Left forelimb (tissue), 1 donor: ENCODE measurements at places on chromosomes 4 and X.
A peak's percentile ranks its signal among the peaks of the same experiment; 100 is the strongest.

GRCh38 chr4:86921608-86922252, 13.1 kb upstream of the AFF1 start:
- no peak for DNase-seq

DNA sequence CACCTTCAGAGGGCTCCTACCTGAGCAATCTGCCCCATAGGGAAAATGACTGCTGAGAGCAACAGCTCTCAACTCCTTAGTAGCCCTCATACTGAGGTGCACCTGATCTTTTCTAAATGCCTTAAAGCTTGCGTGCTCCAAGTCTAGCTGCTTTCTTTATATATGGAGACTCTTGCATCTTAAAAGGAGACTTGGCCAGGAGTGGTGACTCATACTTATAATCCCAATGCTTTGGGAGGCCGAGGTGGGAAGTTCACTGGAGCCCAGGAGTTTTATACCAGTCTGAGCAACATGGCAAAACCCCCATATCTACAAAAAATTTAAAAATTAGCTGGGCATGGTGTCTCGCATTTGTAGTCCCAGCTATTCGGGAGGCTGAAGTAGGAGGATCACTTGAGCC, 78.1 kb upstream of the TRIM2 start:
- DNase-seq, result no peak

GRCh38 chr4:33606951-33607350, 2637.4 kb downstream of the ARAP2 start:
- no peak for DNase-seq

- no peak for DNase-seq
Measured at GRCh38 chrX:776529-777230, 146.1 kb downstream of the SHOX start.

DNA sequence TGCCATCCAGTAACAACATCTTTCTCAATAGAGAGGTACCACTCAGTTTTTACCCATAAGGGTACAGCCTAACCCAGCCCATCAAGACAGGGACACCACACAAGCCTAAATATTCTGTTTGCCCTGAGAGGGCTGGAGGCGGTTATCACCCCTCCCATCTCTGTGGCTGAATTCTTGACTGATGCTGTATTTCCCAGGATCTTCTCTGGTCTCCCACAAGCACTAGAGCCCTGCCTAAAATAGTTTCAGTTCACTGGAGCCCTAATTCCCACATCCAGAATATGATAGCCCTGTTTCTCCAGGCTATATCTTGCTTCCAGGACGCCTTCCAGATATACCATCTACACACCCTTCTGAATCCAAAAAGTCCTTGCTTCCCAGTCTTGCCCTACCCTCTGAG, 91.6 kb upstream of the NMU start:
- DNase-seq, result no peak

DNA sequence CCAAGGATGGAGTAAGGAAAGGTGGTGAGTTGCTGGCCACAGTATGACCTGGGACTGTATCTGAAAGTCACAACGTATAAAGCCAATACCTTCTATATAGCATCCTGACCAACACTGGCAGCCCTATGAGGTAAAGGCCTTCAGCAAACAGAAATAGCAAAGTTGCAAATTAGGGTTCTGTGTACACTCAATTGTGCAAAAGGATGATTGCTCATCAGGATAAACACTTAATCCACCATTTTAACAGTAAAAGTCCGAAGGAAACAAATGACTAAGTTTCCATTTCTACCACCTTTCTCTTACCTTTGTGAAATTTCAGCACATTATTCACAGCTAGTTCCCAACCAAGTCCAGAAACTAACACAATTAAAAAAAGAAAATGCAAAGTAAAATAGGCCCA, 1.4 kb upstream of the FNIP2 start:
- DNase-seq, result no peak

- no peak for DNase-seq
Measured at GRCh38 chrX:50680990-50681389, 133.0 kb downstream of the SHROOM4 start.

GRCh38 chr4:8738471-8738931, 133.1 kb downstream of the HMX1 start:
- DNase-seq, result peak; percentile 42

DNA sequence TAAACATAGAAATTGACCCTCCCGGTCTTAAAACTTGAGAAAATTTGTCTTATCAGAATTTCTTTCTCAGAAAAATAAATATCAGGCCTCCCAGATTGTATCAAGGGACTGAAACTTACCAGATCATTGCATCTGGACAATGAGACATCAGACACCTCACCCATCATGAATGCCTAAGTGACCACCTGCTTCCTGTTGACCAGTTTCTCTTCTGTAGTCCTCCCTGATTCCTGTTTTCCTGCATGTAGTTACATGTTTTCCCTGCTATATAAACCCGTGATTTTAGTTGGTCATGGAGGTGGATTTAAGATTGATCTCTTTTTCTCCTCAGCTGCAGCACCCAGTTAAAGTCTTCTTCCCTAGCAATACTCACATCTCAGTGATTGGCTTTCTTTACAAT, 548.1 kb downstream of the PPP4R3C start:
- DNase-seq, result no peak

DNA sequence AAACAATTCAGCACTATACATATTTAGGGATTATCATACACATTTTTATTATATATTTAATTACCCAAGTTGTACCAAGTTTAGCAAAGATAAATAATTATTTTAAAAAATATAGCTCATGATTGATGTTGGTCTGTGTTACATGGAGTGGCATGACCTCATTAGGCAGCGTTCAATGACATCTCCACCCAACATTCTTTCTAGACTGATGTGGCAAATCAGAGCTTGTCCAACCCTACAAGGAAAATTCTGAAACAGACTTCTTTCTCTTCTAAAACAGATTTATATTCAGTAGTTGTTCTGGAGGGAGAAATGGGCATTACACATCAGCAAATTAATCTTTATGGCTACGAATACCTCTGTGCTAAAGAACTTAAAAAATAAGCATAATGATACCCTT, 189.7 kb downstream of the PDGFC start:
- DNase-seq, result no peak

DNA sequence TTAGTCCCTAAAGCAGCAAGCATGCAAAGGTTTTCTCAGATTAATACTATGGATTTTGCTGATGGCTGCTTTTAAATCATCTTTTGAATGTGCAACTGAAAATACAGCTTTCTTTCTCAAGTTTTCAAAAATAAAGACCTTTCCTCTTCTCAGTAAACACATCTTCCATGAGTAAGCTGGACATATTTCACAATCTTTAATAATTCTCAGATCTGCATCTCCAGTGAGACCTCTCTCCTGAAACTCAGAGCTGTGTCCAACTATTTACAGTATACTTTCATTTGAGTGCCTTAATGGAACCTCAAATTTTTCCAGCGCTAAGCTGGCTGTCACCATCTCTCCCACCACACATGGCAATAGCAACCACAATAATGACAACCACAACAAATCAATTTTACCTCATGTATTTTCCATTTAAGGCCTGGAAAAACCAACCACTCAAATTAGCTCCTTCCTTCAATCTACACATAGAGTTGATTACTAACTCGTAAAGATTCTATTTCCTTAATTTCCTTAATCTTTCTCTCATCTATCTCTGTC, 192.4 kb upstream of the RPL34 start:
- DNase-seq, result no peak

- no peak for DNase-seq
Measured at GRCh38 chr4:86160426-86160825, 199.4 kb downstream of the MAPK10 start.

GRCh38 chrX:78119521-78120227, 15.6 kb downstream of the PGK1 start:
- DNase-seq, result no peak
